ENCODE measurements at places on chromosomes 2 and 18.

- no peak for DNase-seq
These were observed 4.8 kb downstream of the AMER3 start for GRCh38 chr2:130759906-130760753.

DNA sequence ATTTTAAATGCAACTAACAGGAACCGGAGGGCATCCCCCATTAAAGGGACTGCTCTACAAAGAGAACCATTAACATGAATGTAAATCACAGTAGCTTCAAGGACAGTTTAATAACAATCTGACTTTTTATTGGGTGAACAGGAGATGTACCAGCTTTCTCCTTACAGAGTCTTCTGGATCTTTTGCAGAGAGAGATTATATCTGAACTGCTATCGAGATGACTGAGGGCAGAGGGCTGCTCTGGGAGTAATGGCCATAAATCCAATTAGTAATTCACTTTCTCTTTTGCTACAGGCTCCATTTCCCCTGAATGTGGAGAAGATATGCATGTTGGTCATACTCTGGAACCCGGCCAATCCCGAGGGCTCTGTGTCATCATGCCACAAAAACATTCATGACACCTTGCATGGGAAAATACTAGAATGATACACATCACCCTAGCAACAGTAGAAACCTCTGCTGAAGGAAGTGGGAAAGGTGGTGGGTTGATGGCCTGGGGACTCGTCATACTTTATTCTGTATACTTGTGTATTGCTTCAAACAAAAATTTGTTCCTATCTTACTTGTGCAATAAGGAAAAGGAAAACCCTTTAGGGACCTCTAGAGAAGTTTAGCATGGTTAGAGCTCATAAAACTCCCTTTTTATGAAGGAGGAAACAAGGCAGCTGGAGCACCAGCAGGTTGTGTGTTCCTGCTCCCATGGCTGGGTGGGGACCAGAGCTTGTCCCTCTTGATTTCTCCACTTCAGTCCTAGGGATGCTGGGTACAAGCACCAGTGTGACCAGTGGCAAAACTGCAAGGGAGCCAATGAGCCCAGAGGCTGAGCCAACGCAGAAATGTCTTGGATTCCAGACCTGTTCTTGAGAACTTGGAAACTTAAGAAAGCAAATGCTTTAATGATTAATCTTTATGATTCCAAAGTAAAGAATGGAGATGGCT lies 26.0 kb downstream of the CTAGE1 start:
- DNase-seq = peak; percentile 24

DNA sequence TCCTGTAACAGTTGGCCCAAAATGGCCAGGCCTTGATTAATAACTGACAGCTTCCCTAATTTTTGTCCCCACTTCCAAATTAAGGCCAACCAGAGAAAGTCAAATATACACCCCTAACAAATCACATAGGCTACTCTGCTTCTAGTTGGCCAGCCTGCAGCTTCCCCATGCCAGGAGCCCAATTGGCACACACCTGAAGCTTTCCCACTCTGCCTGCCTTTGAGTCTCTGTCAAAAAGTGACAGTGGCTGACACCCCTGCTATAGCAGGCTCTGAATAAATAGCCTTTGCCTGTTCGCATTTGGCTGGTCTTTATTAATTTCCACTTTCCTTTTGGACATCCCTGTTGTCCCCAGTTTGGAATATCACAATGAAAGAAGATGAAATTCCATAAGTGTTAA lies 256.6 kb upstream of the NCKAP5 start:
- DNase-seq = no peak

DNA sequence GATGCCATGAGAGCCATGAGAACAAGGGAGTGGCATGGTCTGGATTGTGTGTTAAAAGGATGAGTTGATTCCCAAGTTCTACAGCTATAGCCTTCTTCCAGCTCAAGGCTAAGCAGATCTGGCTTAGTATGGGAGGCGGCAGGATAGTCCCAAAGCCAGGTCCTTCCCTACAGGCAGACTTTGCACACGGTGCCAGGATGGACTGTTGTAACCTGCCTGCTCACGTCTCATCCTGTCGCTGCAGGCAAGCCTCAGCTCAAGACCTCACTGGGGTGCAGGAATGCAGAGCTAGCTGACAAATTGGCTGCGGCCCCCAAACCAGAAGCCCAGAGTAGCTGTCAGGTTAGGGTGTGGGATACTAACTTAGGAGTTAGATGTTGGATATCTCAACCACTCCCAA lies 28.8 kb upstream of the IGFBP5 start:
- DNase-seq = no peak

DNA sequence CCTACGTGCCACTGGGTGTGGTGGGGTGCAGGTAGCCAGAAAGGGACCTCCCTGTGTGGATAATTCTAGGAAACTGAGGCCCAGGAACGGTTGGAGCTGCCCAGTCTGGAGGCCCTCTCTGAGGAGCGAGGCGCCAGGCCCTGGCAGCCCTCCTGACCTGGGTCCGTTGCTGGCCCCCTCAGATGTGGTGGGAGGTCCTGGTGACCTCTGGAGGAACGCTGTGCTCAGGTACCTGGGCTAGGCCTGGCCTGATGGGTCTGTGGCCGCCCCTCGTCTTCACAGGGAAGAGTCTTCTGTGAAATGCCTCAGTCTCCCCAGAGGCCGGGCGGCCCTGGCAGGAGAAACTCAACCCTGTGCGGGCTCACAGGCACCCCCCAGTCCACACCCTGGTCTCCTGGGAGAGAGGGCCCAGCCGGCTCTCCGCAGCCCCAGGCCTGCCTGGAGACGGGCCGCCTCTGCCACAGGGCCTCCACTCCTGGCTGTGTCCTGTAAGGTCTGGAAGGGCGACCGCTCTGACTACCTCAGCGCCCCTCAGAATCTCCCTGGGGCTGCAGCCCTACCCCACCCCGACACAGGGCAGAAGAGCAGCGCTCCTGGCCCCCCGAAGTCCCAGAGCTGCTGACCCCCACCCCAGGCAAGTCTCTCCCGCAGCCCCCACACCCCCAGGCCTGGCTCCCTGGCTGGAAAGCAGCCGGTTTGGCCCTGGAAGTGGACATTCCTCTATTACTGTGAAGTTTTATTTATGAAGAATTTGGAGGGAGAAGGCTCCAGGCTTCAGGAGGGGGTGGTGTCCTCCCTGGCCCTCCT lies 3.7 kb downstream of the B3GNT7 start:
- DNase-seq = no peak

- no peak for DNase-seq
These were observed 47.6 kb downstream of the SLC66A2 start for GRCh38 chr18:79903787-79904356.

DNA sequence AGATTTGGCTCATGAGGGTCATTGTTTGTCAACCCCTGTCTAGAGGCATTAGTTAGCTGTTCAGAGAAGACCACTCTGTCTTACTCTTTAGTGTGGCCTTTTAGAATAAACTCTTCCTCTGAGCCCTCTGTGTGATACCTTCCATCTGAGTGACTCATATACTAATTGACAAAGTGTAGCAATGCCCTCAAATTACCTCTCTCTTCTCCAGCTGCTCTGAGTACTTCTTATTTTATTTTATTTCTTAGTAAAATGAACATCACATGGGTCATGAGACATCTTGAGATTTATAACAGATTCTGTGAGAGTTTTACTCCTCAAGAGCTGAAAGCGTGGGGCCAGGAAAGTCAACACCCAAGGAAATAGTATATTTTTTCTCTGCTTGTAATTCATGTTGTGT lies 67.4 kb downstream of the KCTD18 start:
- no peak for DNase-seq

GRCh38 chr2:146214394-146214929 lies 1630.4 kb upstream of the ACVR2A start:
- DNase-seq = no peak

DNA sequence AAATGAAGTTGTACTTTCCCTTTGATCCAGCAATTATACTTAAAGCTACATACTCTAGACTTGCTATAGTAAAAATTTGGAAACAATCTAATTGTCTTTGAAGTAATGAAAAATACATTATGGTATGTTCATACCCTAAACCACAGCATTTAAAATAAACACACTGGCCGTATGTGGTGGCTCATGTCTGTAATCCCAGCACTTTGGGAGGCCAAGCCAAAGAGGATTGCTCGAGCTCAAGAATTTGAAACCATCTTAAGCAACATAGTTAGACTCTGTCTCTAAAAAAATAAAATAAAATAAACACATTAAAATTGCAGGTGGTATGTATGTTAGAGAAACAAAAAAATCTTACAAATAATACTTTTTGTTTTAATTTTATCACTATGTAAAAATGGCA lies 208.1 kb upstream of the KLHL14 start:
- no peak for DNase-seq

DNA sequence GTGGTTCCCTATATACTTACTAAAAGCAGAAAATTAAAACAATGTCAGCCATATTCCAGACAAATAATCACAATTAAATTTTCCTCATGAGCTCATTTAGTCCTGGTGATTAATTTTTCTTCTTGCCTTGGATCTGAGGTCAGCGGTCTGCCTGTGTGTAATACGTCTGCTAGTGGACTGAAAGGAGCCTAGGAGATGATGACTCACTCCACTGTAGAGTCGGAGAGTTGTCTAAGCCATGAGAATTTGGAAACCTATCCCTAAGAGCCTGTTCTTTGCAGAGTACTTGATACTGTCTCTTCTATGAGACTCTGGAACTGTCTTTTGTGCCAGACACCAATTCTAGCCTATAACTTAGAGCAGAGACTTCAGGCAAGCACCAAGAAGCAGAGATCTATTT lies 94.2 kb upstream of the RAB27B start:
- DNase-seq = no peak

- DNase-seq = no peak
These were observed 15.2 kb upstream of the FAHD2A start for GRCh38 chr2:95387358-95387757.

- DNase-seq = no peak
These were observed 70.4 kb downstream of the RHBDD1 start for GRCh38 chr2:226906163-226906693.

DNA sequence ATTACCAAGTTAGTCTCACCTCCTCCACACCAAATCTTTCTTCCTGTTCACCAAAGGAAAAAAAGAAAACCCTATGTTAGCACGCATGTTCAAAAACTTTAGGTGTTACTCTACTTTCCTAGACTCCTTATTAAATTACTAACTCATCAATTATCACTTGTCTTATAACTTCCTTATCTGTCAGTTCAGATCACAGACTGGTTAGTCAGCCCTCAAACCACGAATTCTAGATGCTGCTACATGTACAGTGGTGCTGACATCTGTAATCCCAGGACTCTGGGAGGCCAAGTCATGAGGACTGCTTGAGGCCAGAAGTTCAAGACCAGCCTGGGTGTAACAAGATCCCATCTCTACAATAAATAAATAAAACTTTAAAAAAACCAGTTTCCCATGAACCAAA lies 3.5 kb downstream of the YWHAQ start:
- DNase-seq = no peak

DNA sequence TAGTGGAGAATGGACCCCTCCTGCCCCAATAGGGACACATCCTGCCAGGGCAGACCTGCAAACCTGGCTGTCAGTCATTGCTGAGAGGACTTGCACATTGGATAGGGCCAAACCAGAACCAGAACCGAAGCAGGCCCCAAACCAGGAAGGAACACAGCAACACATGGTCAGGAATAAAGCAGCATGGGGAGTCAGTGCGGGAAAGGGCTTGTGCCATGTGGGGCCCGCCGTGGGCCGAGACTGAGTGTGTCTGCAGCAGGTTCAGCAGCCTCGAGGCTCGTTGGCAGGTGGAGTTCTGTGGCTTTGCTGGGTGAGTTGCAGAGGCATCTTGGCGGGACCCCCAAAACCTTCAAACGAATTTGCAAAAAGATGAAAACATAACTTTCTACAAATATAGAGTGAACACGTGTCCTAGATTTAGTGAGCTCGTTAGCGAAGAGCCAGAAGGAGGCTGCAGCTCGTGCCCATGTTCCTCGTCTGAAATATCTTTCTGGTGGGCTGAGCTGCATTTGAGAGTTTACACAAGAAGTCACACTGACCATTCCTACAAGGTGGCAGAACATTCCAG lies 44.9 kb upstream of the LDLRAD4 start:
- no peak for DNase-seq

Measured in stimulated activated CD8-positive, alpha-beta memory T cell treated with anti-CD3 and anti-CD28 coated beads, Interleukin-7, amount 100 ng/mL, for 48 hours (primary cell).